ENCODE measurements at places on chromosomes 2 and 18. TPM values are rescaled to one million over a fixed set of nuclear protein-coding genes. Genes with fewer than 3 reads are reported as not detected.

GRCh38 chr2:11722292-11723060 lies 24.0 kb upstream of the LPIN1 start:
- no peak overlapping the region for H3K4me3 ChIP-seq
- H3K36me3 ChIP-seq: no peaks in the 10 kb centered on the region
- H3K27ac ChIP-seq: no peak overlapping the region
- peaks cover 9% of the 10 kb centered on the region for H3K4me1 ChIP-seq
- H3K27me3 ChIP-seq: peaks cover 38% of the 10 kb centered on the region

- H3K27ac ChIP-seq: no peak overlapping the region
- H3K27me3 ChIP-seq: no peaks in the 10 kb centered on the region
- no peak overlapping the region for H3K4me3 ChIP-seq
- H3K4me1 ChIP-seq: no peaks in the 10 kb centered on the region
Observed at GRCh38 chr2:18651842-18652774, 62.7 kb upstream of the NT5C1B start.

DNA sequence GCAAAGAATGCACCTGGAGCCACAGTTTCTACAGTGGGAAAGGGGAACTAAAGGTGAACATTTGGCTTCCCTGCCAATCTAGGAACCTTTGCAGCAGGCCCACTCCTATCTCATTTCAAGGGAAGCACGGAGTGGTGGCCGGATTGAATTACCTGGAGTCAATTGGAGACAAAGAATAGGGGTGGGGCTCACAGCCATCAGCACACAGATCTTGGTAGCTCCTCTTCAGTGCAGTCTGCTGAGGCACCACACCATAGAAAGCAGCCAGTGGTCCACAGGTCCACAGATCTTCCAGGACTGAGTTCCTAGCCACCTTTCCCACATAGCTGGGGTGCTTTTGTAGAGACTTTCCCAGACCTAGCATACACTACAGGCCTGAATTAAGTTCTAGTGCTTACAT lies 43.5 kb upstream of the NXPH2 start:
- H3K27me3 ChIP-seq: no peaks in the 10 kb centered on the region
- no peaks in the 10 kb centered on the region for H3K4me1 ChIP-seq
- no peak for DNase-seq
- H3K4me3 ChIP-seq: no peak overlapping the region
- H3K27ac ChIP-seq: no peak overlapping the region
- H3K36me3 ChIP-seq: no peaks in the 10 kb centered on the region

The BIN1 gene
- total RNA-seq: 2.8 TPM

- H3K27me3 ChIP-seq: no peaks in the 10 kb centered on the region
- H3K36me3 ChIP-seq: peaks cover 62% of the 10 kb centered on the region
- DNase-seq: no peak
- H3K27ac ChIP-seq: peak overlapping the region; percentile 29
Observed at GRCh38 chr2:10132996-10133647, 10.6 kb downstream of the RRM2 start.

The GKN2 gene
- not detected for total RNA-seq

The POTEJ gene
- total RNA-seq: not detected

DNA sequence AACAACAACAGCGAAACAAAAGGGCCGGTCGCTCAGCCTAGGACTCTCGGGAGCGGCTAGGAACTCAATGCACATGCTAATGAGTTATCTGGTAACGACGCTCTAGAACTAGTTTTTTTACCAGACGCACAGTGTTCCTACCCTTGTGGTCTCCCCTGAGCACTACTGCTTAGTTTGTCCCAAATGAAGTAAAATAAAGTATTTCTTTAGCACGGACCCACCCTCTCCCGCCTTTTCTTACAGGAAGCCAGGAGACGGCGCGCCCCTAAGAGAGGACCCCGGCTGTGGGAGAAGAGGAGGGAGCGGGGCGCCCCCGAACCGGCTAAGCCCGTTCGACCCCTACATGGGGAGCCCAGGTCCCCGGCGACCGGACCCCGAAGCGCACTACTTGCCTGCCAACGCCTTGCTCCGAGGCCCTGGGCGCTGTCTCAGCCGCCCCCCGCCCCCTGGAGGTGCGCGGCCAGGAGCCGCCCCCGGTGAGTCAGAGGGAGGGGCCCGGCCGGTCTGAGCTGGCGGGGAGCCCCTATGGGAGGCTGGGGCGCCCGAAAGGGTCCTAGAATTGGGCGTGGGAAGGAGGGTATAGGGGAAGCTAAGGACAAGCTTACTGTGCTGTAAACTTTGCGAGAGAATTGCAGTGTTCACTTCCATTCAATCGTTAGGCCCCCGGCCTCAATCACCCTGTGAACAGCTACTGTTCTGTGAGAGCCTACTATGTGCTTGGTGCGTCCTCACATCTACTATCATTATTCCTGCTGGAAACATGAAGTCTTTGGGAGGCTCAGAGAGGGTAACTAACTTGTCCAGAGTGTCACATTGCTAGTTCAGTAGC lies 3.6 kb upstream of the CAPG start:
- DNase-seq: peak; percentile 89
- H3K4me1 ChIP-seq: peaks cover 56% of the 10 kb centered on the region
- H3K36me3 ChIP-seq: no peaks in the 10 kb centered on the region
- peak overlapping the region; percentile 36 for H3K4me3 ChIP-seq
- peak overlapping the region; percentile 68 for H3K27ac ChIP-seq

GRCh38 chr18:78978349-78979055 lies 1.1 kb upstream of the SALL3 start:
- H3K27me3 ChIP-seq: no peaks in the 10 kb centered on the region
- no peak for DNase-seq
- no peaks in the 10 kb centered on the region for H3K36me3 ChIP-seq
- no peak overlapping the region for H3K27ac ChIP-seq
- no peak overlapping the region for H3K4me3 ChIP-seq
- H3K4me1 ChIP-seq: no peaks in the 10 kb centered on the region

DNA sequence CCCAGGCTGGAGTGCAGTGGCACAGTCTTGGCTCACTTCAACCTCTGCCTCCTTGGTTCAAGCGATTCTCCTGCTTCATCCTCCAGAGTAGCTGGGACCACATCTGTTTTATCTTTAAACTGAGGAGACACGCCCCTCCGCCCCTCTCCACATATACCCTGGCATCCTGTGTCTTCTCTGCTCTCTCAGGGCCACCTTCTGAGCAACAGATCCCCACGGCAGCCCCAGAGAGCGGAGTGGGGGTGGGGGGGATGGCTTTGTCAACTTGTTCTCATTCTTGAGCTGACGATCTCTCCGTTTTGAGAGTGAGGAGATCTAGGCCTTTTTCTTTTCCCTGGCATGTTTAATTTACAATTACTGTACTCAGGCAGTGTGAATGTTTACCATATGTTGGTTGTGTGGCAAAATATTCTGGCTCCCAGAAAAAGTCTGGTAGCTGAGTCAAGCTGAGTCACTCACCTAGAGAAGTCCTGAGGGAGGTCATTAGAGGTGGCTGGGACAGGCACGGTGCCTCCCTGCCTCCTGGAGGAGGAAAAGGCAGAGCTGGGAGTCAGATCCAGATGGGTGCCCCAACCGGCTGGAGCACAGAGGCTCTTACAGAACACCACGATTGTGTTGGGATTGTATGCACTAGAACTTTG lies 19.5 kb upstream of the ID2 start:
- H3K4me1 ChIP-seq: peaks cover 11% of the 10 kb centered on the region
- no peaks in the 10 kb centered on the region for H3K27me3 ChIP-seq
- H3K27ac ChIP-seq: no peak overlapping the region
- no peak overlapping the region for H3K4me3 ChIP-seq

DNA sequence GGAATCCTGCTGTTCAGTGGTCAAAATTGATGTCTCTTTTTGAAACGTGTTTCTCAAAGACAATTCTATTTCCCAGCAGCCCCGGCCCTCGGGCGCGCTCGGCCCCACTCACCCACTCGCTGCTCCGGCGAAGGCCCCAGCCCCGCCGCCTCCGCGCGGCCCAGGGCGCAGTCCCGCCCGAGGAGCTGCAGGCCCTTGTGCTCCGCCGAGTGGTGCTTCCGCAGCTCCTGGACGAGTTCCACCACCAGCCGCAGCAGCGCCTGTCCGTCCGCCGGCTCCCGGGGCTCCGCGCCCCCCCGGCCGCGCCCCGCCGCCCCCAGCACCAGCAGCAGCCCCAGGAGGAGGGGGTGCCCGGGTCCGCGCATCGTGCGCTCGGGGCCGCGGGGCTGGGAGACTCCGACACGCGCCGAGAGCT lies 413 bp downstream of the ALKAL2 start:
- no peaks in the 10 kb centered on the region for H3K27me3 ChIP-seq
- H3K4me1 ChIP-seq: no peaks in the 10 kb centered on the region
- H3K36me3 ChIP-seq: peaks cover 2% of the 10 kb centered on the region
- no peak overlapping the region for H3K27ac ChIP-seq

The KCNIP3 gene
- total RNA-seq: 0.04 TPM

The SERPINB4 gene
- total RNA-seq: not detected

GRCh38 chr2:28047681-28048080 lies 157.2 kb downstream of the BABAM2 start:
- no peak overlapping the region for H3K27ac ChIP-seq
- no peak overlapping the region for H3K4me3 ChIP-seq
- no peak for DNase-seq
- no peaks in the 10 kb centered on the region for H3K4me1 ChIP-seq
- no peaks in the 10 kb centered on the region for H3K27me3 ChIP-seq

- H3K36me3 ChIP-seq: no peaks in the 10 kb centered on the region
- H3K4me3 ChIP-seq: no peak overlapping the region
- no peaks in the 10 kb centered on the region for H3K4me1 ChIP-seq
- H3K27me3 ChIP-seq: peaks cover 28% of the 10 kb centered on the region
Observed at GRCh38 chr2:235238537-235238936, 255.3 kb upstream of the AGAP1 start.

DNA sequence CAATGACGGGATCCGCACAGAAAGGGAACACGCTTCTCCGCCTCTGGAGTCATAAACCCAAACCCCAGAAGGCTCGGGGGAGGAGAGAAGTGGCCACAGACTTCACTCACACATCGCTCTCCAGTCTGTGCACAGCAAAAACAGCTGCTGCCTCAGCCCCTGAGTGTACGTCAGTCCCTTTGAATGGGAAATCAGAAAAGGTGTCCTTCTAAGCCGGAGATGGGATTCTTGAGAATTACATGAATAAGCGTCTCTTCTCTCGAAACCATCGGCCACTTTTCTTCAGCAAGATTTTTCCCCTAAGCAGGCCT lies 78.3 kb downstream of the PDCL3 start:
- no peak overlapping the region for H3K4me3 ChIP-seq
- no peak overlapping the region for H3K27ac ChIP-seq
- H3K27me3 ChIP-seq: peaks cover 7% of the 10 kb centered on the region
- H3K36me3 ChIP-seq: no peaks in the 10 kb centered on the region
- no peak for DNase-seq
- H3K4me1 ChIP-seq: no peaks in the 10 kb centered on the region

The TSPYL6 gene
- total RNA-seq: 8.8 TPM

GRCh38 chr2:210611466-210611865 lies 55.1 kb downstream of the CPS1 start:
- H3K36me3 ChIP-seq: no peaks in the 10 kb centered on the region
- no peaks in the 10 kb centered on the region for H3K27me3 ChIP-seq
- H3K27ac ChIP-seq: no peak overlapping the region
- no peak for DNase-seq
- H3K4me1 ChIP-seq: no peaks in the 10 kb centered on the region
- no peak overlapping the region for H3K4me3 ChIP-seq

The GFPT1 gene
- 38.3 TPM for total RNA-seq

The GPR45 gene
- total RNA-seq: not detected

DNA sequence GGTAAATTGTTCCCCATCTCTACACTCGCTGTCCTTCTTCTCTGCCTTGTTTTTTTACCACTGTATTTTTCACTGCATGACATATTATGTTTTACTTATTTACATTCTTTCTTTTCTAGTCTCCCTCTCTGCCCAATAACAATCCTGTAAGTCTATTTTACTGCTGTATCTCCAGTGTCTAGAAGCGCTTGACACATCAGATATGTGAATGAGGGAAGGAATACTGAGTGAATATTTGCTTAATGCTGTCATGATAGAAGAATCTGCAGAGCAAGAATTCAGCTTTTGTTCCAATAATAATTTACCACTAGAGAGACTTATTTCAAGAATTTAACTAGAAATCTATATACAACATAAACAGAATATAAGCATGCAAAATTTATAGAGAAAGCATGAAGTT lies 99.5 kb downstream of the GALNT13 start:
- H3K4me1 ChIP-seq: no peaks in the 10 kb centered on the region
- H3K4me3 ChIP-seq: no peak overlapping the region
- H3K36me3 ChIP-seq: no peaks in the 10 kb centered on the region
- no peaks in the 10 kb centered on the region for H3K27me3 ChIP-seq
- H3K27ac ChIP-seq: no peak overlapping the region

GRCh38 chr18:62420151-62420512 lies 95.0 kb downstream of the TNFRSF11A start:
- no peak overlapping the region for H3K4me3 ChIP-seq
- DNase-seq: peak; percentile 10
- no peaks in the 10 kb centered on the region for H3K27me3 ChIP-seq
- H3K4me1 ChIP-seq: 0 out of 2 replicates have a peak, but pooled peaks cover 3% of the 10 kb centered on the region
- peak overlapping the region; percentile 76 for H3K27ac ChIP-seq
- H3K36me3 ChIP-seq: no peaks in the 10 kb centered on the region

GRCh38 chr2:88350331-88351248 lies 101.9 kb downstream of the FOXI3 start:
- DNase-seq: peak; percentile 73
- H3K4me1 ChIP-seq: peaks cover 8% of the 10 kb centered on the region
- no peaks in the 10 kb centered on the region for H3K36me3 ChIP-seq
- H3K27me3 ChIP-seq: peaks cover 7% of the 10 kb centered on the region
- H3K27ac ChIP-seq: no peak overlapping the region
- no peak overlapping the region for H3K4me3 ChIP-seq

- DNase-seq: no peak
- no peak overlapping the region for H3K4me3 ChIP-seq
- H3K36me3 ChIP-seq: no peaks in the 10 kb centered on the region
- H3K27me3 ChIP-seq: no peaks in the 10 kb centered on the region
- no peak overlapping the region for H3K27ac ChIP-seq
- no peaks in the 10 kb centered on the region for H3K4me1 ChIP-seq
Observed at GRCh38 chr2:236677368-236677767, 107.7 kb downstream of the ACKR3 start.

DNA sequence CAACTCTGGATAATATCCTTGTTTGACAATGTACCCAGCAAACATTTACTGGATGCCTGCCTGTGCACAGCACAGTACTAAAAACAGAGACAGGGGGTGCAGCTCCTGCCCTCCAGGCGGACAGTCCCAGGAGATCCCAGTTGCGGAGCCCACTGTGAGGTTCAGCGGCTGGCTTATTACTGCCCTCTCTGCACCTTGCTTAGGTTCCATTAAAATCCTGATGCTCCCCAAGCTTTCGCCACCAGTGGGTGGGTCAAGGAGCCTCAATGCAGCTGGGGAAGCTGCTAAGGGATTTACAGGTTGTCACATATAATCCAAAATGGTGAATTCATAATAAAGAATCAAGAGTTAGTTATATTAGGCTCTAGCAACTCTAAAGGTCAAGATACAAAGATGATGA lies 38.3 kb downstream of the CRACDL start:
- no peak for DNase-seq
- H3K36me3 ChIP-seq: no peaks in the 10 kb centered on the region
- H3K4me3 ChIP-seq: no peak overlapping the region
- peaks cover 10% of the 10 kb centered on the region for H3K27me3 ChIP-seq

The HNRNPA3 gene
- total RNA-seq: 272 TPM

The LRP2 gene
- 0.13 TPM for total RNA-seq

- H3K27ac ChIP-seq: no peak overlapping the region
- H3K36me3 ChIP-seq: peaks cover 75% of the 10 kb centered on the region
- no peak overlapping the region for H3K4me3 ChIP-seq
- no peaks in the 10 kb centered on the region for H3K4me1 ChIP-seq
- no peaks in the 10 kb centered on the region for H3K27me3 ChIP-seq
Observed at GRCh38 chr2:70212298-70212932, 21.6 kb upstream of the C2orf42 start.
